ENCODE measurements at places on chromosomes 3 and 15.

DNA sequence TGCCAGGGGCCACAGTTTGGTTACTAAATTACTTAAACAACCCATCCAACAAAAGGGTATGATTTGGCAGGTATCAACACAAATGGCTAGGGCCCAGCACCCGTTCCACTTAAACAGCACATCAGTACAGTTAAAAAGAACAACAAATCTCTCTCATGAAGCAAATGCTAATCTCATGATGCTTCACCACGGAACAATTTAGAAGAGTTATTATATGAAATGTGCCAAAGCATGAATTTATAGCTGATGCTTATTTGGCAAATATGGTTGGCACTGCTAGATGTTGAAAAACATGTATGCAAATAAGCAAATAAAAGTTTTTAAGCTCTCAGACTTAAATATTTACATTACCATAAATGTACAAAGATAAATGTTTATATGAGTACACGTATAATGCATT is 2.3 kb downstream of the PEAK1 start:
- no peak for DNase-seq

DNA sequence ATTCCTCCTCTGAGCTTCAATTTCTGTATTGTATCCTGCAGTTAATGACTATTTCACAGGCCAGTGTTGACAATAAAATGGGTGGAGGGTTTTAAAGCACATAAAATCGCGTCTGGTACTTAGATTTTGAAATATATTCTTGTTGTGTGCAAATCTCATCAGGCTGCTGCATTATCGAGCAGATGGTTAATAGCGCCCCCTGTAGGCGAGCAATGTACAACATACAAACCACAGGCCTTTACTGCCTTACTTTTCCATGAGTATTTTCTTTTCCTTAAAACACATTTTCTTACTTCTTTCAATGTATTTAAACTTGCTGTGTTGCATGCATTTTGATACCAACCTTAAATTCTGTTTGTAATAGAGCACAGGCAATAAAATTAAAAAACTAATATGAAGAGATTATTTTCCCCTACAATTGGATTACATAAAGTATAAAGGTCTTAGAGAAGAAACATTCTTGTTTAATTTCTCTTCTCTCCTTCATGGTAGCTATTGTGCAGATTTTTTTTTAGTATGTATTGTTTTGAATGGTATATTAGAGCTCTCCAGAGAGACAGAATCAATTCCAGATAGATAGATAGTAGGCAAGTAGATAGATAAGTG is 608.4 kb downstream of the CADM2 start:
- peak; percentile 52 for DNase-seq

GRCh38 chr3:153679714-153680113 is 441.5 kb upstream of the ARHGEF26 start:
- DNase-seq: no peak

GRCh38 chr3:12663401-12663935 is 449 bp downstream of the RAF1 start:
- peak; percentile 36 for DNase-seq

DNA sequence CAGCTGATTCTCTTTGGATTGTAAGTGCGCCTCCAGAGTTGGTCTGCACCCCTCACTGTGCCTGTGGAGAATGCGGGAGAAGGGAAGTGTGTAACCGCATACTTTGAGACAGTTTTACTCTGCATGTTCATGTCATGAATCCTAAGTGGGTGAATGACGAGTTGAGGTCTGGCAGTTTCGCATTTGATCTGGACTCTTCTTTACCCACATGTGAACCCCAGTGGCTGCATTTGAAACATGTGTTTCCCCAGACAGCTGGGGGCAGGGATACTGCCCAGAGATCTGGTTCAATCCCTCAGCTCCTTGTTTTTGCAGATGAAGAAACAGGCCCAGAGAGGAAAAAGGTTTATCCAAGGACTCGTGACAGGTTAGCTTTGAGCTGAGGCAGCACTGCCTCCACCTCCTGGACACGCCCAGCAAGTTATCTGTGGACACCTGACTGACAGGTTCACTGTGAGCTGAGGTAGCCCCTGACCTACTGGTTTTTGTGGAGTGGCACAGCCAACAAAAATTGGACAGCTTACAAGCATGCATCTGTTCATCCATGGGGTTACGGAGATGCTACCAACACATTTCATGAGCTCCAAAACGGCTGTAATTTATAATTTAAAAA is 207.3 kb downstream of the XXYLT1 start:
- DNase-seq: no peak

GRCh38 chr3:25619382-25619781 is 45.3 kb downstream of the TOP2B start:
- DNase-seq: no peak

DNA sequence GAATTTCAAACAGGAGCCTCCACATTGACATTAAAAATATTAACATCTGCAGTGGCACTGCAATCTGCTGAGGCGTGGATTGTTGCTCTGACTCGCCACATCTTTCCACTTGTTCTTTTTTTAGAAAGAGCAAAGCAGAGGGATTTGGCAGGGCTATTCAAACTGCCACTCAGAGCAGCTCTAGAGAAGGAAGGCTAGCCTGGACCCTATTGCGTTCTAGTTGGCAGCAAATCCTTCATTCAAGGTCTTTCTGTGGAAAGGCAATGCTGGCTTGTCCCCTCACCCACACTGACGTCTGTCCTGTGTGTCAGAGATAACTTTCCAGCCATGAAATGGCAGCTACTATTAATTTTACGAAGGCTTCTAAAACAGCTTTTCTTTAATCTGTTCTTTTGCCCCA is 483.2 kb upstream of the SGO1 start:
- DNase-seq: no peak

GRCh38 chr3:196706731-196707130 is 5.3 kb downstream of the CEP19 start:
- DNase-seq: no peak

- DNase-seq: peak; percentile 49
Observed at GRCh38 chr3:96192966-96193550, 621.3 kb upstream of the EPHA6 start.

DNA sequence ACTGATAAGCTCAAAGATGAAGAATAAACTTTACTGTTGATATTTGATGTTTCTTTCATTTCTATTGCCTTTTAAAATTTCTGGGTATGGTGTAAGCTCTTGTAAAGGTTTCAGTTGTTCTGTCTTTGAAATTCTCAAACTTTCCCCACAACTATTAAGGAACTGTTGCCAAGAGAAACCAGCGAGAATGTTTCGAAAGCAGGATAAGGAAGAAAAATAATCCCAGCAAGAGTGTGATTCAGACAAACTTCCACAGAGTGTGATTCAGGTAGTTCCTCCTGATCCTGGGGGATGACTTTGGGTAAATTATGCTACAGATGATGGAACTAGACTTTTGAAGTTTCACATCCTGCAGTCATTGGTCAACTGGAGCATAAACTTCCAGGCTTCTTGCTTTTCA is 632.0 kb downstream of the NSUN3 start:
- no peak for DNase-seq

DNA sequence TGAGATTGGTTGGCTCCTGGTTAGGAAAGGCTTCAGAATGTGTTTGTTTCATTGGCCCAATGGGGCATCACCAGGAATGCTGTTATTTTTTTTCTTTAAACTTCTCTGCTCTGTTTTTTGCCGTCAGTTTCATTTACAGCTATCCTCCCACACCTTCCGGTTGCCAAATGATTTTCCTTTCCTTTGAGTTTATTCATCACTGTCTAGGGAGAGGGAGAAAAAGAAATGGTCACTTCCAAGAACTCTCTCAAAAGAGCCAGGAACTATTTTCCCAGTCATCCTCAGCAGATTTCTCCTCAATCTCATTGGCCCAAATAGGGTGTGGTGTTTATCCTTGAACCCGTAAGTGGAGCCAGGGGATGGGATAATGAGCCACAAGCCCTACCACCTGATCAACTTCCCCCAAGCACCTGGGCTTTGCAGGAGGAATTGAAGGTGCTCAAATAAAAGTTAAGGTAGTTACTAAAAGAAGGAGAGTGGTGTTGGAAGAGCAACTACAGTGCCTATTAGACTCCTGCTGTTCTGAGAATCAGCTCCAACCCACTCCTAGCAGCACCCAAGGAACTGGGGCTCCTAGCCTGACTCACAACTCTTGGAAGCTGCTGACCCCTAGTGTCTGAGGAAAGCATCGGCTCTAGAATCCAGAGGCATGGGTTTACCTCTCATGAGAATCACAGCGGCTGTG is 183.8 kb upstream of the IL12A start:
- peak; percentile 88 for DNase-seq

- no peak for DNase-seq
Observed at GRCh38 chr3:172211123-172211522, 171.7 kb downstream of the FNDC3B start.

DNA sequence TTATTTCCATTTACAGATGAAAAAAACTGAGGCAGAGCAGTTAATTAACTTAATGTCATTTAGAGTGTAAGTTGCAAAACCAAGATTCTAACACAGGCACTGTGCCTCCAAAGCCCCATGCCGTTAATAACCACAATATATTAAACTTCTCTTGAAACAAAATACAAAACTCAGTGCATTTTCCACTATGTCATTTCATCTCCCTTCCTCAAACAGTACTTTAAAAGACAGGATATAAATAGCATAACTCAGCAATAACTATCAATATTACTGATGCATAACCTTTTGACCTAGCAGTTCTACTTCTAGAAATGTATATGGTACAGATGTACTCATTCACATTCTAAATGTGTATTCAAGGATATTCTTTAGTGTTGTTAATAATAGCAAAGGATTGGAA is 5.1 kb upstream of the TASOR start:
- DNase-seq: no peak

DNA sequence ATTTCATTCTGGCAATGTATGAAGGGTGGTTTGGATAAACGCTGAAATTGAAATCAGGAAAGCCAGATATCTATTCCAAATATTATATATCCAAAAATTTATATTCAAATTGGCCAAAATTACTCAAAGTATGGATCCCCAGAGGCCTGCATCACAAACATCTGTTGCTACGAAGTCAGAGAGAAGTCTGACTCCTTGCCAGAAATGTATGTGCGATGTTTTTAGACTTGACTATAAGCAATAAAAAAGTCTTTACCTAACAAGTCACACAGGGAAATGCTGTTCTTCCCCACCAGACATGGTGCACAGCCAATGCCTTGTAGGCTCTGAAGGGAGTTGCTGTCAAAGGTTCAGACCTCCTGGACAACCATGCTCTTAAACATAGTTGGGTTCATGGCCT is 533.1 kb downstream of the OTOL1 start:
- no peak for DNase-seq

Data from NCI-H2081 (cell line).